ENCODE measurements at places on chromosomes 7 and 10. TPM values are rescaled to one million over a fixed set of nuclear protein-coding genes. Genes with fewer than 3 reads are reported as not detected.

ANKRD16 gene
- 9.0 TPM for total RNA-seq

SP8 gene
- not detected for total RNA-seq

TBL2 gene
- 53.1 TPM for total RNA-seq

TNPO3 gene
- total RNA-seq = 60.0 TPM

MKI67 gene
- 1.7 TPM for total RNA-seq

CFAP43 gene
- total RNA-seq = 0.16 TPM

PRTFDC1 gene
- total RNA-seq = 58.6 TPM

UCN3 gene
- not detected for total RNA-seq

ATOH7 gene
- total RNA-seq = not detected

ZNF107 gene
- total RNA-seq = 0.60 TPM

IGF2BP3 gene
- 52.6 TPM for total RNA-seq

EBF3 gene
- 9.0 TPM for total RNA-seq

TRIP6 gene
- total RNA-seq = 73.1 TPM

ENTPD1 gene
- 0.60 TPM for total RNA-seq

NUTM2D gene
- total RNA-seq = 1.6 TPM

ZNF92 gene
- 2.7 TPM for total RNA-seq

CCL26 gene
- 1.4 TPM for total RNA-seq

AKR1C8 gene
- total RNA-seq = not detected

SNCG gene
- total RNA-seq = 69.4 TPM

GFRA1 gene
- total RNA-seq = under 0.01 TPM

SFRP4 gene
- 0.32 TPM for total RNA-seq

C10orf105 gene
- under 0.01 TPM for total RNA-seq

ZKSCAN1 gene
- 51.7 TPM for total RNA-seq

DYNC1I1 gene
- total RNA-seq = 0.17 TPM

SLC39A12 gene
- not detected for total RNA-seq

SGCE gene
- total RNA-seq = 97.0 TPM

AOAH gene
- not detected for total RNA-seq

GOT1 gene
- total RNA-seq = 12.8 TPM

TSPAN12 gene
- 2.0 TPM for total RNA-seq

CPA2 gene
- not detected for total RNA-seq

C1QL3 gene
- not detected for total RNA-seq

C10orf67 gene
- total RNA-seq = not detected

Measured in bronchial smooth muscle cell (primary cell).